ENCODE measurements at places on chromosomes 7 and 10. TPM values are rescaled to one million over a fixed set of nuclear protein-coding genes. Genes with fewer than 3 reads are reported as not detected.
A peak's percentile ranks its signal among the peaks of the same experiment; 100 is the strongest.

HOXA13 gene
- total RNA-seq = not detected

XRCC2 gene
- under 0.01 TPM for total RNA-seq

MRLN gene
- not detected for total RNA-seq

TMEM168 gene
- total RNA-seq = 14.1 TPM

- no peaks in the 10 kb centered on the region for H3K27me3 ChIP-seq
- peaks cover 2% of the 10 kb centered on the region for H3K36me3 ChIP-seq
- H3K4me1 ChIP-seq = no peaks in the 10 kb centered on the region
- no peak overlapping the region for H3K27ac ChIP-seq
These were observed 84.5 kb downstream of the MICU1 start for GRCh38 chr10:72541337-72541736.

CRYGN gene
- total RNA-seq = 0.50 TPM

DNA sequence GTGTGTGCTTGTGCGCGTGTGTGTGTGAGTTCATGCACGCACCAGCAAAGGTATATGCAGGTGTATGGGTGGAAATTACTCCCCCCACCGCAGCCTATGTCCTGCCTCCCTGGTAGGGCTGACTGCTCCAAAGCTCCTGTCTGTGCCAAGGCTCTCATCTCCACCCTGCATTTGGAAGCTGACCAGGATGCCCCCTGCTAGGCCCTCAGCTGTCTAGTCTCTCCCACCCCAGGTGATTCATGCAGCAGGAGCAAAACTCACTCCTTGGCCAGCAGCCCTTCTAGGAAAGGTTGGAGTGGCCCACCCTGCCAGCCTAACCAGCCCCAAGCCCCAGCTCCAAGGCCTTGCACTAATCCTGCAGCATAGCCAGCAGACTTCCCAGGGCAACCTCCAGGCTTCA is 148.4 kb downstream of the GRID1 start:
- H3K27ac ChIP-seq = no peak overlapping the region
- no peak for DNase-seq
- H3K27me3 ChIP-seq = no peaks in the 10 kb centered on the region
- H3K36me3 ChIP-seq = no peaks in the 10 kb centered on the region

DNA sequence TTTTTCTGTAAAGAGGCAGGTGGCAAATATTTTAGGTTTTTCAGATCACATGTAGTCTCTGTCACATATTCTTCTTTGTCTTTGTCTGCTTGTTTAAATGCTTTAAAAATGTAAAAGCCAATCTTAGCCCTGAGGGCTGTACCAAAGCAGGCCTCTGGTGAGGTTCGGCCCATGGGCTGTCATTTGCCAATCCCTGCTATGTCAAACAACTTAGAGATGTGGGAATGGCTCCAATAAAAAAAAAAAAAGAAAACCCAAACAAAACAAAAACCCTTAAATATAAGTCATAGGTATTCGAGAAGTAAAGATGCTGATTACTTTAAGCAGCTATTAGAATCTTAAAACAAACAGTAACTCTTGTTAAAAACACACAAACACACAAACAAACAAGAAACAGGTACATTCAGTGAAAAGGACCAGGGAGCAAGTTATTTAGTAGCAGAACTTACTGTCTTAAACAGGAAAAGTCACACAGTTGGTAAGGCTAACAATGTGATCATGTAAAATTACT is 61.4 kb upstream of the NAMPT start:
- peak; percentile 7 for DNase-seq
- no peak overlapping the region for H3K4me3 ChIP-seq
- peaks cover 2% of the 10 kb centered on the region for H3K4me1 ChIP-seq

DNA sequence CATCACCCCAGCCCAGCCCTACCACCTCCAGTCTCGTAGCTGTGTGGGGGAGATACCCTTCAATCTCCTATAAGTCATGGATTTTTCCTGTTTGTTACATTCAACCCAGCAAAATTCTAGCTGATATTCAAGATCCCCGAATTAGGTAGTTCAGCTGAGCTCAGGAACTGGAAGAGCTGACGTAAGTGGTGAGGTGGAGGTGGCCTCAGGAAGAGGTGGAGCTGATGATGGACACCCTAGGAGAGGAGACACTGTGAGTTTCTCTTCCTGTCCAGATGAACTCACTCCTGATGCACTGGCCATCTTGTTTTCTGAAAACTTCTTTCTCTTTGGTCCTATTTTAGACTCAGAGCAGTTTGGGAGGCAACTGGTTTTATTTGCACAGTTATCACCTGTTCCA is 90.5 kb upstream of the PITRM1 start:
- H3K4me1 ChIP-seq = no peaks in the 10 kb centered on the region
- no peak overlapping the region for H3K4me3 ChIP-seq
- H3K27me3 ChIP-seq = no peaks in the 10 kb centered on the region
- no peak for DNase-seq
- no peak overlapping the region for H3K27ac ChIP-seq

- no peak overlapping the region for H3K4me3 ChIP-seq
- H3K36me3 ChIP-seq = no peaks in the 10 kb centered on the region
- no peaks in the 10 kb centered on the region for H3K27me3 ChIP-seq
- peaks cover 3% of the 10 kb centered on the region for H3K4me1 ChIP-seq
These were observed 327.3 kb downstream of the PHTF2 start for GRCh38 chr7:78125884-78126283.

IRF5 gene
- total RNA-seq = 0.33 TPM

CALHM3 gene
- total RNA-seq = not detected

DNA sequence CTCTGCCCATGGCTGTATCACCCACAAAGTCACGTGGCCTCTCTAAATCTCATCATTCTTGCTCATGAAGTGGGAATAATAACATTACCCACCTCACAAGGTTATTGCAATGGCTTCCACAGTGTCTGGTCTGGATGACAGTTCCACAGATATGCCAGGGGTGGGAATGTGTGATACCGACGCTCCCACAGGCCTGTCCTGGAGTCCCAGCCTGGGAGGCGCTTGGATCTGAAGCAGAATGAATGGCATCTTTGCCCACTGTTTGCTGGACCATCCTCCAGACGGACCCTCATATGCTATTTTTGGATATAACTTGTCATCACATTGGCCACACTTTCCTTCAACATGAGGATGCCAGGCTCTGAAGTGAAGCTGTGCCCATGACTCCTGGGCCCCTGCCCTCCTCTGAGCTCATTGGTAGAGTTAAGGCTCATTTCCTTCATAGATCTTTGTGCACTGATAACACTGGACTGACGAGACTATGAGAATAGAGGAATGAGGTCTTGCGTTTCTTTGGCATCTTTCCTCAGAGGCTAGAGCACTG is 279.8 kb upstream of the ZNF32 start:
- H3K4me3 ChIP-seq = no peak overlapping the region
- no peaks in the 10 kb centered on the region for H3K27me3 ChIP-seq
- no peak for DNase-seq

- H3K4me1 ChIP-seq = no peaks in the 10 kb centered on the region
- no peak overlapping the region for H3K4me3 ChIP-seq
- no peak overlapping the region for H3K27ac ChIP-seq
- H3K36me3 ChIP-seq = no peaks in the 10 kb centered on the region
- DNase-seq = no peak
These were observed 58.0 kb downstream of the PLXNA4 start for GRCh38 chr7:132518102-132518838.

- peaks cover 11% of the 10 kb centered on the region for H3K27me3 ChIP-seq
- no peak overlapping the region for H3K27ac ChIP-seq
- no peaks in the 10 kb centered on the region for H3K4me1 ChIP-seq
- DNase-seq = no peak
- H3K36me3 ChIP-seq = no peaks in the 10 kb centered on the region
These were observed 11.5 kb downstream of the EBF3 start for GRCh38 chr10:129952378-129953118.

DNA sequence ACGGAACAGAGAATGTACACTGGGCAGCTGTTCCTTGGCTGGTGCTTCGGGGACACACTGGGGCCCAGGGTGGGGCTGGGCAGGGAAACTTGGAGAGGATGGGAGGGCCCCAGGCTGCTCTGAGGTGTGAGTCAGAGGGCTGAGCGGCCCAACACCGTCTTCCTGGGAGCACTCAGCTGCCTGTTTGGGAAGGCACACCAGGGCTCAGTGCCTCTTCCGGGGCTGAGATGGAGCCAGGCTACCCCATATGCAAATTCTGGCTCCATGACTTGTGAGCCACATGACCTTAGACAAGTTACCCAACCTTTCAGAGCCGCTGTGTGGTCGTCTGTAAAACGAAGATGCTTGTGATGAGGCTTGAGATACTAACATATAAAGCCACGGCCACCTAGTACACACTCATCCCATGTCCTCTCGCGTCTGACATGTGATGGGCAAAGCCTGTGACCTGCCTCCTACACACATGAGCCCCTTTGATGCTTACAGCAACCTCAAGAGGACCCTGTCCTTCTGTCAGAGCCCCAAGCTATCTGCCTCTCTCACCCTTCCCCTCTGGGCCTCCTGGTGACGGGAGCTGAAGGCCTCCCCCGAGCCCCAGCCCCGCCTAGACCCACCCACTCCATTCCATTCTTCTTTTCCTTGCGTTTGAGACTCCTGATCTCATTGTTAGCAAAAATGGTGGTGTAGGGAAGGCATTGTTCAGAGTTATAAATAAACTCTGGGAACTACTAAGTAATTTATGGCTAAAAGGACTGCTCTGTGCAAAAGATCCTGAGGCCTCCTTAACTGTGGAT is 26.1 kb downstream of the KLRG2 start:
- H3K27me3 ChIP-seq = no peaks in the 10 kb centered on the region
- H3K4me1 ChIP-seq = no peaks in the 10 kb centered on the region
- H3K36me3 ChIP-seq = no peaks in the 10 kb centered on the region
- peak; percentile 67 for DNase-seq
- no peak overlapping the region for H3K27ac ChIP-seq
- H3K4me3 ChIP-seq = no peak overlapping the region

- no peak overlapping the region for H3K27ac ChIP-seq
- H3K4me1 ChIP-seq = peaks cover 12% of the 10 kb centered on the region
- H3K36me3 ChIP-seq = no peaks in the 10 kb centered on the region
- no peak overlapping the region for H3K4me3 ChIP-seq
- no peak for DNase-seq
- no peaks in the 10 kb centered on the region for H3K27me3 ChIP-seq
These were observed 23.5 kb downstream of the PWWP2B start for GRCh38 chr10:132420469-132420980.

ZNF804B gene
- not detected for total RNA-seq

GRCh38 chr7:24908166-24908565 is 71.8 kb downstream of the OSBPL3 start:
- H3K27me3 ChIP-seq = no peaks in the 10 kb centered on the region
- H3K4me1 ChIP-seq = peaks cover 2% of the 10 kb centered on the region
- no peak overlapping the region for H3K27ac ChIP-seq
- no peak overlapping the region for H3K4me3 ChIP-seq

DNA sequence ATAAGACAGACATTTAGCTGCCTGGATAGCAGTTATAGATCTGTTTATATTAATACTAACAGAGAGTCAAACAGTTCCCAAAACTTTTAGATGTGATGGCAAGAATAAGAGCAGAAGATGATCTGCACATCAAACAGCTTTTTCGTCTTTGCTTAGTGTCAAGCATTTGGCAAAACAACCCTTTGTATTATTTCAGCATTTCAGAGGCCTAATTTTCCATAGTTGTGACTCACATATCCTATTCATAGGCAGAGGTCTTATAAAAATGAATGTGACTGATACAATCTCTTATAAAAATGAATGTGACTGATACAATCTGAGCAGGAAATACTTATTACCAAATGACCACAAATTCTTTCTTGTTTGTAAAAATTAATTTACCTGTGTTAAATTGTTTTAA is 71.2 kb downstream of the LRRTM3 start:
- no peaks in the 10 kb centered on the region for H3K27me3 ChIP-seq
- H3K4me1 ChIP-seq = no peaks in the 10 kb centered on the region
- H3K27ac ChIP-seq = no peak overlapping the region
- no peak for DNase-seq
- H3K36me3 ChIP-seq = no peaks in the 10 kb centered on the region
- H3K4me3 ChIP-seq = no peak overlapping the region

- H3K4me3 ChIP-seq = no peak overlapping the region
- H3K27me3 ChIP-seq = peaks cover 5% of the 10 kb centered on the region
- no peak overlapping the region for H3K27ac ChIP-seq
- H3K4me1 ChIP-seq = peaks cover 6% of the 10 kb centered on the region
- no peaks in the 10 kb centered on the region for H3K36me3 ChIP-seq
- DNase-seq = peak; percentile 51
These were observed 262.8 kb upstream of the GRB10 start for GRCh38 chr7:51045319-51046102.

DNA sequence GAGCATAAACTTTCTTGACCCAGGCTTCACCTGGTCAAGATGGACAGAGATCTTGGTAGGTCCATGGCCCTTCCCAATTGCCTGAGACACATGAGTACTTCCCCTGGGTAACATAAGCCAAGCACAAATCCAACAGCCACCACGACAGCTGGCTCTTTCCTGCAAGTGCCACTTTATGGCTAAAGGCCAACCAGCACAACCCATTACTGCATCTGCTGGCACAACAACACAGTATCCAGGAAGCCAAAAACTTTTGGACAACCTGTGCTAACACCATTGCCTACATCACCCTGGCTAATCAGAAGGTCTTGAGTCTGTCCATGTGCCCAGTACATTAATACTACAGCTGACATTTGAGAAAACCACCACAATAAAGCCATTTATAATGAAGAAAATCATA is 548.0 kb upstream of the SEMA3D start:
- no peak overlapping the region for H3K27ac ChIP-seq
- H3K27me3 ChIP-seq = no peaks in the 10 kb centered on the region
- no peaks in the 10 kb centered on the region for H3K4me1 ChIP-seq
- no peak overlapping the region for H3K4me3 ChIP-seq

- no peak for DNase-seq
- no peaks in the 10 kb centered on the region for H3K27me3 ChIP-seq
- no peak overlapping the region for H3K27ac ChIP-seq
- H3K36me3 ChIP-seq = no peaks in the 10 kb centered on the region
- no peaks in the 10 kb centered on the region for H3K4me1 ChIP-seq
- H3K4me3 ChIP-seq = no peak overlapping the region
These were observed 119.0 kb upstream of the SORCS3 start for GRCh38 chr10:104521901-104522694.

DNA sequence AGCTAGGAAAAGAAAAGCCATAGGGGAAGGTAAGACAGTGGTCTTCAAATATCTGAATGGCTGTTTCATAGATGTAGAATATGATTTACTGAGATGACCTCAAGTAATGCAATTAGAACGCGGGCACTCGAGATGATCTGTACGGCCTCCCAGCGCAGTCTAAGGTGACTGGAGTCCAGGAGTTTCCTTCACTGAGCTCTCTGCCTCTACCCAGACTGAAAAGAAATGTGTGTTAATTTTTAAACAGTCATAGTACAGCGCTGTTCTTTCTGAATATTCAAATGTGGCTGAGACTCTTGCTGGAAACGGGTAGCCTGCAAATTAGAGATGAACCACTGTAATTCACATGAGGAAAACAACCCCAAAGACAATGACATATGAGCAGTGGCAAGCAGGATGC is 562.4 kb upstream of the AUTS2 start:
- no peaks in the 10 kb centered on the region for H3K27me3 ChIP-seq
- no peaks in the 10 kb centered on the region for H3K4me1 ChIP-seq
- no peak for DNase-seq
- H3K4me3 ChIP-seq = no peak overlapping the region

- no peaks in the 10 kb centered on the region for H3K27me3 ChIP-seq
- peak; percentile 54 for DNase-seq
- no peak overlapping the region for H3K4me3 ChIP-seq
These were observed 68.9 kb downstream of the ZNF467 start for GRCh38 chr7:149704507-149704906.

IFIT1B gene
- total RNA-seq = not detected

LOXL4 gene
- 52.6 TPM for total RNA-seq

GRCh38 chr7:101960985-101961708 is 143.7 kb downstream of the CUX1 start:
- H3K4me3 ChIP-seq = no peak overlapping the region
- H3K27ac ChIP-seq = no peak overlapping the region
- H3K4me1 ChIP-seq = no peaks in the 10 kb centered on the region

SMKR1 gene
- 0.51 TPM for total RNA-seq

ZNF680 gene
- 10.1 TPM for total RNA-seq
